NCI-H524 (cell line): ENCODE measurements at places on chromosomes 3 and 15.
A peak's percentile ranks its signal among the peaks of the same experiment; 100 is the strongest.

GRCh38 chr3:17861476-17861875 is 119.0 kb upstream of the TBC1D5 start:
- DNase-seq = no peak

DNA sequence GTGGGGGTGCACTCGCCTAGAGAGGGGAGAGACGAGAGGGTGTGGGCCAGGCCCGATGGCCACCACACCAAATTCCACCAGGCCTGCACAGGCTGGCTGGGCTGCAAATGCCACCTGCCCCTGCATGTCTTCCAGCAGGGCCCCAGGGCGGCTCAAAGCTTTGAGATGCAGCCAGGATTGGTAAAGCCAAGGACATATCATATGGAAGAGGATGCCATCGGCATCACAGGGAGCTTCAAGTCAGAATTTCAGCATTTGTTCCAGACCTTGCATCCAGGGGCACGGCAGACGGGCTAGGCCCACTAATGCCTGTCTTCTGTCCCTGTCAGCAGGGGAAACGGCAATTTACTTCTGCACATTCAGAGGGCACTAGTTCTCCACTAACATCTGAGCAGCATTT is 97.8 kb downstream of the NUP210 start:
- no peak for DNase-seq

DNA sequence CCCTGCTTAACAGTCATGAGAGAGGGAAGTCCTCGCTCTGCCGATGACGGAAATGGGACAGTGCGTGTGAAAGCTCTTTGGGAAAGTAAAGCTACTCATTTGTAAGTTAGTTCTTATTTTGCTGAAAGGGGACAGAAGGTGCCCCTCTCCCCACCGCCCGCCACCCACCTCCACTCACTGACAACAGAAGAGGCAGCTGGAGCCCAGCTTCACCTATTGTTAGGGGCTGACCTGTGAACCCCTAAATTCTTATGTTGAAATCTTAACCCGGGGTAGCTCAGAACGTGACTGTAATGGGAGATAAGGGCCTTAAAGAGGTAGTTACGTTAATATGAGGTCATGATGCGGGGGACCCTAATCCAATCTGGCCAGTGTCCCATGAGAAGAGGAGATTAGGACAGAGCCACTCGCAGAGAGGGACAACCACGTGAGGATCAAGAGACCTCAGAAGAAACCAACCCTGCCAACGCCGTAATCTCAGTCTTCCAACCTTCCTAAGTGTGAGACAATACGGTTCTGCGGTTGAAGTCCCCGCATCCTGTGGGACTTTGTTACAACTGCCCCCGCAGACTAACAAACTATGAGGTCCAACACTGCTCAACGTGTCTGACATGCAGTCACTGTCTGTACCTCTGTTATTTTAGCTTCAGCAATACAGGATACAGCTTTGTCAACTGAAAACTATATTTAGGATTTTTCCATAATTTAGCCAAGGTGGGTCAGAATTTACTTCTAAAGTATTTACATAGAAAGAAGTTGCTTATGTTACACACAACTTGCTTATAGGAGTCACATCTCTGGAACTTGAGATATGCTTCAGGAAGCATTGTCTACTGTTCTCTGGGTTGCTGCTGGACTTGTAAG is 51.7 kb downstream of the PCSK6 start:
- no peak for DNase-seq

DNA sequence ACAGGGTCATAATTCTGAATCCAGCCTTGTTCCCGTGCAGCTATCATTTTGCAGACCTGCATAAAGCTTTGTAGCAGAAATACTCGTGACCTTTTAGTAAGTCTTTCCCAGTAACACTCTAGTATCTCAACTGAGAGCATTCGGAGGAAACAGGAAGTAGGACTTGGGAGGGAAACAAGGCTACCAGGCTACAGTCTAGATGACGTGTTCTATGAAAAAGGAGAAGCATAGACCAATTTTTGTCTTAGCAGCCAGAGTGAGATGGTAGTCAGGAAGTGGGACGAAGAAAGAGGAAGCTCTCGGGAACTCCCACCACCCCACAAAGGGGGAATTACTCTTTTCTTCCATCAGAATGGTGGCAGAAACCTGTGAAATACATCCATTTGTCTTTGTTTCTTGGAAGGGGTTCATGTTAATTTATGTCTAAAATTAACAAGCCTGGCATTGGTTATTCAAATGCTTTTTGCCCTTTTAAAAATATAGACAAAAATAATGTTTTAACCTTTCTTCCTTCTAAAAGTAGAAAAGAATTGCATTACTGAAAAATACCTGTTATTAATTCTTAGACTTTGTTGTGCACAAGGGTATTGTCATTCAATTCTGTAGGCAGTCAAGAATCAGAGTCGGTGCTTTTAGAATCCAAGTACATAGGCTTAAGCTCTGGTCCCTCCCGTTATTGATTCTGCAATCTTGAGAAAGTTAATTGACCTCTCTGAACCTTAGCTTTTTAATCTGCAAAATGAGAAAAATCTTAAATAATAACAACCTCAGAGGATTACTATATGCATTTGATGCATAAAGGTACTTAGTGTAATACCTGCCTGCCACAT is 1.6 kb upstream of the SUCNR1 start:
- DNase-seq = no peak

DNA sequence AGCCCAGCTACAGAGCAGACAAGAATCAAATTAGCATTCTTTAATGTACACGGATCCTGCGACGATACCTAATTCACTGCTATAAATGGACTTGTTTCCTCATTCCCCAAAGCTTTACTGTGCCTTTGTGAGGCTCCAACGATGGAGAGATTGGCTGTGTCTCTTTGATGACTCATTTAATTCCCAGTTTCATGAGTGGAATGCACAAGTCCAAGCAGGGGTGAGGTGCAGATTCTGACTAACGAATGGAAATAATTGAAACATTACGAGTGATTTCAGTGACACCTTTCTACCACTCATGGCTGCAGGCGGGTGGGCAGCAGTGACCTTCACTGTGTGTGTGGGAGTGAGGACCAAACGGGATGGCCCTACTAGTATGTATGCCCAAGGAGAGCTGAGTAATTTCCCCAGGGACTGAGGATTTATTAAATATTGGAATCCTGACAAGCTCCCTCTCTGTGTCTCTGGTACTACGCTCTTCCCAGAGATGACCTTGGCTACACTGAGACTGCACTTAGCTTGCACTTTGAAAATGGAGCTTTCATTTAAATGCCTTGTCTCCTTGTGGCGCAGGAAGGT is 156.7 kb downstream of the CACNA2D3 start:
- DNase-seq = no peak

DNA sequence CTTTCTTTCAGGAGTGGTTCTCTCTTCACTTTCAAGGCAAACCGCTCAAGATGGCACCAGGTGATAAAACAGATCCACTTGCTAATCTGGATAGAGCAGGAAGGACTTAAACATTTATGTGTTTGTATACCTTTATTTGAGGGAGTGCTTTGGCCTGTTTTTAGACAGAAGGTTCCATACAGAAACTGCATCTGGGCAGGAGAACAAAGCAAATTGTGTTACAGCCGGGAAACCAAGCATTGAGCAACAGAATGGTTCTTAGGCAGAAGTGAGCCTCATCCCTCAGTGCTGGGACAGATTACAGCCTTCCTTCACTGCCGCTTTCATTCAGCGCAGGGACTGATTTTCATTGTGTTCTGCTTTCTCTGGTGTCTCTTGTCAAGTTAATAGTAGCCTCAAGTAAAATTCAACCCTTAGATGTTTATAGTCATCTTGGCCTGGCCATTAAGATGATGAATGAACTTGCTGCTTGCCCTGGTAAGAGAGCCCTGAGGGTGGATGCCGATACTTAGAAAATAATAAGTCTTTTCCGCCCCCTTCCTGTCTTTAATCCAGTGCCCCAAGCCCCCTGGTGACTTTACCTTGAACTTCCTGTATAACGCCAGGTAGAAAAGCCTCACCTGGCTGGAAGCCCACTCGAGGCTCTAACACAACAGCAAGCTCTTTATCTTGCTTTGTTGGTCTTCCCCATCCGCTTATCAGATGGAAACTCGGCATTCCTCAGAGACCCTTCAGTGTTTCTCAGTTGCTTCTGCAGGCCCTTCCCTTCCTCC is 168.0 kb upstream of the CTDSPL start:
- no peak for DNase-seq

- no peak for DNase-seq
These were observed 64.8 kb upstream of the STIMATE start for GRCh38 chr3:52962160-52962559.

GRCh38 chr3:128190501-128190900 is 37.2 kb downstream of the EEFSEC start:
- DNase-seq = no peak

- DNase-seq = no peak
These were observed 179.6 kb downstream of the P3H2 start for GRCh38 chr3:189941125-189941524.

- DNase-seq = no peak
These were observed 106.3 kb upstream of the ABHD17C start for GRCh38 chr15:80588801-80589200.

DNA sequence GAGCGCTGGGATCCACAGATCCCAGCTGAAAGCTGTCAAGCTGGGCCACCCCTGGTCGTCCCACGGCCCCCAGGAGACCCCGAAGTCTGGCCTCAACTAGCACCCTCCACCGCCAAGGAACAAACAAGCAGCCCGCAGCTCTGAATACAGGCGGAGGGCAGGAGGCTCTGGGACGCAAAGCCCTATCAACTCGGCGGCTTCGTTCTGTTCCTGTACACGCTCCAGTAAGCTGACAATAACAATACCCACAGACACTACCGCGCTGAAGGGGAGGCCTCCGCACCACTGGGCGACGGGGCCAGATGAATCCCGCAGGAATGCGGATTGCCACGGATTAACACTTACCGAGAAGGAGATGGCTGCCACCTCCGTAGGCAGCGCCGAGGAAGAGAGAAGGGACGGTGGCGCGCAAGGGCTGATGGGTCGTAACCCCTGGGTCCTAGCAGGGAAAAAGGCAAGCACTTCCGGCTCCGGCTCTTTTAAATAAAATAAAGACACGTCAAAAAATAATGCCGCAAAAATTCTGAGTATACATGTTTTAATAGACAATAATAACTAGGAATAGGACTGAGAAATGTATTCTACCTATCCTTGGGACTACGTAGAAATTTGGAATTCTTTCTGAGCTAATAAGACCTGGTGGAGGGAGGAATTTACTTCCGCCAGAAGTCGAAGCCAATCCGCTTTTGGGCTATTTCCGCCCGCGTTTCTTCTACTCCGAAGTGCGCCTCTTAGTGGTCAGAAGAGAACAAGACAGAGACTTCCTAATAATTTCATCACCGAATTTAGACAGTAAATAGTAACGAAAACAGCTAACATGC is at the start of gene RPL32:
Gene RPL32, minus strand, starts transcription at position 417 of the 821 bp plus-strand sequence. CDS start 1,328 bp downstream, outside the sequence.
- DNase-seq = peak; percentile 82

DNA sequence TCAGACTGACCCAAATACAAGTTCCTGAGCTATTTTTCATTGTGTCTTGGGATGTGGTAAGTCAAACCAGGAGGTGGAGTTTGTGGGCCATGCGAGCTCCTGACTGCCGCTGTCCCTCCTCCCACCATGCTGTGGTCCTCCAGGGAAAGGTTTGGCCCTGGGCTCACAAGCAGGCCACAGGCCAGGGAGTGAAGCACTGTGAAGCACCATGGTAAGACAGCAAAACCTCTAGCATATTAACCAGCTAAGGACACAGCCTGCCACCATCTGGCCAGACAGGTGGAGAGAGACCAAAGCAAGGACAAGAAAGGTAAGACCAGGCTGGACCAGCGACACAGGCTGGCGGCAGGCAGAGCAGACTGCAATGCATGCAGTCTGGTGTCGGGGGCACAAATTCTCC is 15.3 kb downstream of the RAB43 start:
- peak; percentile 72 for DNase-seq

- no peak for DNase-seq
These were observed 27.2 kb downstream of the TNFAIP8L3 start for GRCh38 chr15:51067510-51067909.

DNA sequence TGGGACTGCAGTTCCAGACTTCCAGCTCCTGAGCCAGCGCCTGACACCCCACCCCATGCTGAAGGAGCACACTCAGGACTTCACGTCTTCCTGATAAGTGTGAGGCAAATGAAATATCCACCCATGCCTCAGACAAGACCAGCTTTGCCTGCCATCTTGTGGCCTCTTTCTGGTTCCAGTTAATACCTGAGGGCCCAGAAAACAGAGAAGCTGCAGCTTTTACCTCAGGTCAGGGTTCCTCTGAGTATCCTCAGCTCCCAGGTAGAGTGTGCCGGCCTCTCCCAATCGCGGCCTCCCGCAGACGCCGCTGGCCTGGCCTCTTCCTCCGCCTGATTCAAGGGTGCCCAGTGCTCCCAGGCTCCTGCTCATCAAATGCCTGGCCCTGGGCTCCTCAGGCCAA is 5.1 kb upstream of the KLHL6 start:
- no peak for DNase-seq
